Activated CD4-positive, alpha-beta T cell treated with anti-CD3 and anti-CD28 coated beads, Interleukin-2, Interleukin-4, amounts not matched to agents 100 ng/mL and 50 ng/mL, durations not matched to agents 16 hours and 8 hours (primary cell): ENCODE measurements at places on chromosomes 13 and 19.

DNA sequence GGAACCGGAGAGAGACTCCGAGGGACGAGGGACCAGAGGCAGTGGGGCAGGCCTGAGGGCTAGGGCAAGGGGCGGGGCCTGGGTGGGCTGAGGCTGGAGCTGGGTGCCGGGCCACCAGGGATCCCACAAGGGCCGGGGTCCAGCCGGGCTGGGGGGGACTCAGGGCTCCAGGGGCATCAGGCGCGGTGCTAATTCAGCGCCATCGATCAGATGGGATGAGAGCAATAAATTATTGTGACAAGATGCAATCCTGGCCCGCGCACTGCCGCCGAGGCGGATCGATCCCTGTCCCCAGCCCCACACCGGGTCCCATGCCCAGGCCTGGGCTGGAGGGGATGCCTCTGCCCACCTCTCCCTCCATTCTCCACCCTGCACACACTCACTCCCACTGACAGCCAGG lies 5.7 kb downstream of the ERFL start:
- no peak for DNase-seq

GRCh38 chr13:48125794-48126228 lies 30.9 kb upstream of the MED4 start:
- DNase-seq = no peak

DNA sequence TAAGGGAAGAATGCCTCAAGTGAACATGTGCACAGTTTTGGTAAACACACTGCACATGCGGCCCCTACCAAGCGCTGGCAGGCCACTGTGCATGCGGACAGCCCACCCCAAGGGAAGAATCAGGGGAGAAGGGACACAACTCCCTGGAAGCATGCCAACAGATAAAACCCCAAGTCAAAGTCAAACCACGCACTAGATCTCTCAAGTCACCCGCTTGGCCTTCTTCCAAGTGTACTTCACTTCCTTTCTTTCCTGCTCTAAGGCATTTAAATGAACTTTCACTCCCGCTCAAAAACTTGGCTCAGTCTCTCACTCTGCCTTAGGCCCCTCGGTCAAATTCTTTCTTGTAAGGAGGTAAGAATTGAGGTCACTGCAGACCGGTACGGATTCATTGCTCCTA lies 4.6 kb upstream of the RFXAP start:
- DNase-seq = no peak

- DNase-seq = no peak
Measured at GRCh38 chr19:10226376-10227025, 4.6 kb downstream of the S1PR2 start.

DNA sequence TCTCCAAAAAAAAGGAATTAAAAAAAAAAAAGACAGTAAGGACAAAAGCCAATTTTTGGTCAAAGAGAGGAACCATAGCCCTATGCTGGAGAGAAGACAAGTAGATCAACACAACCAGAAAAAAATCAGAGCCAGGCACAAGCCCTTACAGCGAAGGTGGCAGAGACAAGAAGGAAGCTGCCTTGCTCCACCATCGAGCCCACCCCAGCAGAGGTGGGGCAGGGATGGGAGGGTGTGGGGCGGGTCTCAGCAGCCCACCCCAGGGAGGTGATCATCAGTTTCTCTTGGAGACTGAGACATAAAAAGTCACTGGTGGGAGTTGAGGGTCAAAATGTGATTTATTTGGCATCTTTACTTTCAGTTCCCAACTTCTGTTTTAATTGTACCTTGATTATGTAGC lies 332.4 kb downstream of the FOXO1 start:
- DNase-seq = no peak

DNA sequence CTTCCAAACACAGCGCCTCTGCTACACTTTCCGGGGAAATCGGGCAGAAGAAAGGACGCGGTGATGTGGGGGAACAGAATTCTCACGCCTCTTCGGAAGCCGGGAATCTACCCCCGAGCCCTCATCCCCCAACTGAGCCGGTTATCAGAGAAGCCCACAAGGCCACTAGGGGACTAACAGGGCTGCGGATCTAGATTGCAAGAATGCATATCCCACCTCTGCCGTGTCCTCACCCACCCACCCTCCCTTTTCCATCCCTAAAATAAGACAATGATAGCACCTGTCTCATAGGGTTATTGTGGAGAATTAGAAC lies 1.1 kb downstream of the IGFLR1 start:
- DNase-seq = no peak

- no peak for DNase-seq
Measured at GRCh38 chr13:67763384-67763783, 533.2 kb upstream of the PCDH9 start.

DNA sequence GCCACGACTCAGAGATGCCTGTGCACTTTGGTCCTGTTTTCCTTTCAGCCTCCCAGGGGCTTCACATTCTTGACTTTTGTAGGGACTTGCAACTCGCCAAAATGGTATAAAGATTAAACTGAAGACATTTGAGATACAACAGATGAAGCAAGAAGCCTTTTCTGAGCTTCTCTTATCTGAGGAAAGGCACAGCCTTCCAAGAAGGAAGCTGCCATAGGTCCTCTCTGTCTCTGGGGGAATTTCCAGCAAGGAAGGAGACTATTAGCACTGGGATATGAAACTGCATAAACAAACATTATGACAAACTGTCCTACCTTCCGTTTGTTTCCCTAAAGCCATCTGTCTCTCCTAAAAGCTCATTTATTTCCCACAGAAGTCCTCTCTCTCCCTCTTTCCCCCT lies 39.3 kb downstream of the TGDS start:
- DNase-seq = no peak

DNA sequence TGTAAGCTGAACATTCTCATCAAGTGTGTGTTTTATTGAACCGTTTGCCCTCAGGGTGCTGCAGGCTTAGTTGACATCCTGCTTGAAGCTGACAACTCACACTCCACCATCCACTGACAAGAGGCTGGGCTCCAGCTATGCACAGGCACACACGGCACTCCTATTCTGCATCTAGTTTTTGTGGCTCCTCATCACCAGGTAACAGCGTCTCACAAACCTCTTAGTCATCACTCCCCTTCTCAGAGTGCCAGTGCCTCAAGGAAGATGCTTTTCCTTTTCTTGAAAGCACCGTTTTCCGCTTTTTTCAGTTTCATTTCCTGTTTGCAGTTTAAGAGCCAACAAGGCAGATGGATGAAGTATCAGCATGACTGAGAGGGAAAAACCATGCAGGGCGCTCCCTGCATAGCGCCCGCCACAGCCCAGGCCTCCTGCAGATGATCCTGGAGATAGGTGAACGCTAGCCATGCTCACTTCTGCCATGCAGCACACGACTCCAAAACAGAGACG lies 491.2 kb downstream of the COG6 start:
- peak; percentile 42 for DNase-seq

DNA sequence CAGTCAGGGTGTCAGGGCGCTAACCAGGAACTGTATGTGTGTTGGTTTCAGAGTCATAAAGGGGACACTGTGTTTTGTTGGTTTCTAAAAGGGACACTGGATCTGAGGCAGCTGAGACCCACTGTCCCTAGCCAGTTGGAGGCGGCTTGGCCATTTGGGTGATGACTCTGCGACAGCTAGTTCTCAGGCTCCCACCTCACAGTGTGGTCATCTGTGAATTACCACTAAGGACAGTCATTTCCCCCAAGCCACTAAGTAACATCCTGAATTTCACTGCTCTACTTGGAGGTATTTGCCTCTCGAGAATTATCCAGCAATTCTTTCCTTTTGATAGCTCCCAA lies 51.5 kb downstream of the EPS15L1 start:
- no peak for DNase-seq
